ENCODE measurements at places on chromosomes 5 and 9.

DNA sequence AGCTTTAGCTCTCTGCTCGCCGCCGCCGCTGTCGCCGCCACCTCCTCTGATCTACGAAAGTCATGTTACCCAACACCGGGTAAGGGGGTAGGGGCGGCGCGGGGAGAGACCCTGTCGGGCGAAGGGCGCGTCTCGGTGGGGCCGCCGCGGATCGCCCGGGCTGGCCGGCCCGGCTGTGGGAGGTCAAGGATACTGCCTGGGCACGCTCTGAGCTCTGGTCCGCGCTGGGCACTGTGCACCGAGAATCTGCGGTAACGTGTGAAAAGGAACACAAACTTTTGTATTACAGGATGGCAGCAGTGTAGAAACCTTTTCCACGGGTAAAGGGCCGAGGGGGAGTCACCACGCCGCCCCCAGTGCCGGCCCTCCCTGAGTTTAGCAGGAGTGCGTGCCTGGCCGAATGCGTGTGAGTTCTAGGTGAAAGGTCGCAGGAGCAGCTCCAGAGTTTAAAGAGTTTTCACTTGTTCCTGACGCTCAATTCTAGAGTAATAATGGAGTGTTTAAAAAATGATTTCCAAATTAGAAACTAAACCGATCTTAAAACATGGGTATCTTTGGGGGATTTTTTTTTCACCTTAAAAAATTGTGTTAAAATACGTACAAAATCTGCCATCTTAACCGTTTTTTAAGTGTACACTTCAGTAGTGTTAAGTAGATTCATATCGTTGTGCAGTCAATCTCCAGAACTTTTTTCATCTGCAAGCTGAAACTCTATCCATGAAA is at the start of gene HSDL2:
HSDL2 (plus strand) TSS at position 7 of the 723 bp plus-strand sequence; CDS start at position 63, 56 bp downstream.
- no peak for DNase-seq

- no peak for DNase-seq
Measured at GRCh38 chr9:80690349-80690939, 998.9 kb downstream of the TLE1 start.

- DNase-seq: no peak
Measured at GRCh38 chr9:8860925-8861324, 1061.3 kb upstream of the DMAC1 start.

- no peak for DNase-seq
Measured at GRCh38 chr5:134174841-134175839, 1.6 kb downstream of the SKP1 start.

GRCh38 chr9:99119976-99120655 is 15.2 kb downstream of the TGFBR1 start:
- no peak for DNase-seq

DNA sequence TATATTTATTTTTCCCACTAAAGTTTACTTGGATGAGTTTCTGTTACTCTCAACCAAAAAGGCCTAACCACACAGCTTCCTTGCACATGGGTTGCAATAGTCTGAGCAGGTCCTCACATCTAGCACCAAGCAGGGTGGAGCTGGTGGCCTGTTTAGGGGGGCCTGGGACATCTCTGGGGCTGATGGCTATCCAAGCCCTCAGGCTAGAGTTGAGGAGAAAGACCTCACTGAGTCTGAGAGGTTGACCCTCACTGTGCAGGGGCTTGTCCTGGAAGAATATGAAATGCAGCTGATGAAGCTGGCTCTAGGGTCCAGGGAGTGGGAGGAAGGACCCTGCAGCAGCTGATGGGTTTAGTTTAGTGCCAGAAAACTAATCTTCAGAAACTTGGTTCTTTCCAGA is 217.1 kb upstream of the MVB12B start:
- no peak for DNase-seq

GRCh38 chr9:13431692-13432091 is 152.2 kb upstream of the MPDZ start:
- no peak for DNase-seq

GRCh38 chr9:23635276-23635675 is 190.8 kb downstream of the ELAVL2 start:
- no peak for DNase-seq

DNA sequence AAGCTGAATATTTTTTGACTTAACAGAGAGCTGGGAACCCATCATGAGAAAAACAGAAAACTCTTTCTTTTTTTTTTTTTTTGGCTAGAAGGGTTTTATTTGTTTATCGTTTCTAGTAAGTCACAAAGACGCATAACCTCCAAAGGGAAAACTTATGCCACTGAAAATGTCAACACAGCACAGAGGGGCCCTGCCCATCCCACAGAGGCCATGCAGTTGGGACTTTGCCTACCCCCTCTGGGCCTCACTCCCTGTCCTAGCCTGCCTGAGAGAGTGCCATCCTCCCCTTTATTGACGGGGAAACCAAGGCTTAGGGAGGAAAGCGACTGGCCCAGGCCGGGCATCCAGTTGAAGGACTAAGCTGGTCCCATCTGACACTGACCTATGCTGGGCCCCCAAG is 74.7 kb downstream of the VAV2 start:
- no peak for DNase-seq

GRCh38 chr5:66519626-66520025 is 76.6 kb upstream of the MAST4 start:
- no peak for DNase-seq

DNA sequence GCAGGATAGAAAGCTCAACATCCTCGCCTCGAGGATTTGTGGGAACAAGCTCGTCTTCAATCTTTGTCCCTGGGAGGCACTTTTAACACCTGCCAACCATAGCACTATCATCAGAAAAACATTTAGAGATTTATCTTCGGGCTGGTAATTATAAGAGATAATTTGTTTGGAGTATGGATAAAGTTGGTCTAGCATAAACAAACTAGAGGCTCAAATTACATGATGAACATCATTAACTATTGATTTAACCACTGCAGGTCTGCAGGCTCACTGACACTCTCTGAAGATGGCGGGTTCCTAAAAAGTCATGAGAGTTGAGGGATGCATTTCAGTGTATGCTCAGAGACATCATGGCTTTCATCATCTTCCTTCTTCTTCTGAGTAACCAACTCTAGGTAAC is 25.8 kb upstream of the PCA3 start:
- DNase-seq: no peak

GRCh38 chr9:123723135-123723875 is 206.6 kb downstream of the DENND1A start:
- DNase-seq: no peak
